ENCODE measurements at places on chromosomes 2 and 18.
A peak's percentile ranks its signal among the peaks of the same experiment; 100 is the strongest.

GRCh38 chr2:234558642-234559041 is 61.8 kb upstream of the ARL4C start:
- no peak for DNase-seq

DNA sequence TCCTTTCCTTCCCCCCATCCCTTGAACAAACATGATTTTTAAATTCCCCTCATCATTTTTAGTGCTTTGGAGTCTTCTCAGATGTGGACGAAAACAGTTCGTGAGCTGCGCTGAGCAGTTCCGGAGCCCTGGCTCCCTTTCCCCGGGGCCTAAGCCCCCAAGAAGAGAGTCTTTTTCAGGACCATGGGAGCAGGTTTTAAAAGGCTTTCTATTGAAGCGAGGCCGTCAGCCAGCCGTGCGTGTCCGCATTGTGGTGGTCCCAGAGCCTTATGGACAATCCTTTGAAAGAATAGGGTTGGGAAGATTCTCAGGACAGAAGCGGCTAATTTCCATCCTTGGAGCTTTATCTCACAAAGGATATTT is 290.7 kb downstream of the SOX11 start:
- DNase-seq, result no peak

DNA sequence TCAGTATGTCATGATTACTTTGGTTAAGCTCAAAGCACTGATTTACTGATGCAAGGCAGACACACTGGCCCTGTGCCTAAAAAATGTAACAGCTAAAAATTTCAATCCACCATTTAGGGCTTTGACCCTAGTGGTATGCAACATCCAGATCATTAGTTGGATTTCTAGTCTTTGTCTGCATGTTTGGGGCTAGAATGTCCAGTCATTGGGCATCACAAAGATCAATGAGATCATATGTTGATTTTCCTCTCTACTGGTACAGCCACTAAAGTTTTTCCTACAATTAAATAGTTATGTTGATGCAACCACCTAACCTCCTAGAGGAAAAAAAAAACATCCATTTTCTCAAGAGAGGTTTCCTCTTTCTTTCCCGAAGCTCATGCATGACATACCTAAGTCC is 53.4 kb upstream of the REV1 start:
- DNase-seq, result no peak

GRCh38 chr18:73283788-73284187 is 416.0 kb upstream of the NETO1 start:
- DNase-seq, result no peak

- DNase-seq, result no peak
Measured at GRCh38 chr2:98929920-98930319, 6.1 kb downstream of the CRACDL start.

DNA sequence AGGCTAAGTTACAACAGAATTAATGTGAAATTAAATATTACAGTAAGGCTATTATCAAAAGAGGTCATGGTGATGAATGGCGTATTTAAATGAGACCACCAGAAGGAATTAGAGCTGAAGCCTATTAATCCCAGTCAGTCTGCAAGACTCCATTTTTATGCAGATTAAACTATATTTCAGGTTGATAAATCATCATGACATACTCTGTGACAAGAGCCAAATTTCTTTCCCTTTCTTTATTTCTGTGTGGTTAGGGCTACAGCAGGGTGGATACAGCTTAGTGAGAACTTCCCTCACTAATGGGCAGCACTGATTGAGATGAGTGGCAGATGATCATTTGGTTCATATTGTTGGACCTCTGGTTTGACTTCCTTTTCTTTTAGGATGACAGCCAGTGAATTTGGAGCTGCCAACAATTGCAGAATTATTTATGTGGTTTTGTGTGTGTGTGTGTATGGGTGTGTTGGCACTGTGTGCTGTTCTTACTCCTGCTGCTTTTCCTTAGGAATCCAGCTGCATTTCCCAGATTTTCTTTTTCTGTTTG is 481.3 kb downstream of the PIK3C3 start:
- DNase-seq, result no peak

- no peak for DNase-seq
Measured at GRCh38 chr2:197113275-197113711, 186.8 kb upstream of the PGAP1 start.

DNA sequence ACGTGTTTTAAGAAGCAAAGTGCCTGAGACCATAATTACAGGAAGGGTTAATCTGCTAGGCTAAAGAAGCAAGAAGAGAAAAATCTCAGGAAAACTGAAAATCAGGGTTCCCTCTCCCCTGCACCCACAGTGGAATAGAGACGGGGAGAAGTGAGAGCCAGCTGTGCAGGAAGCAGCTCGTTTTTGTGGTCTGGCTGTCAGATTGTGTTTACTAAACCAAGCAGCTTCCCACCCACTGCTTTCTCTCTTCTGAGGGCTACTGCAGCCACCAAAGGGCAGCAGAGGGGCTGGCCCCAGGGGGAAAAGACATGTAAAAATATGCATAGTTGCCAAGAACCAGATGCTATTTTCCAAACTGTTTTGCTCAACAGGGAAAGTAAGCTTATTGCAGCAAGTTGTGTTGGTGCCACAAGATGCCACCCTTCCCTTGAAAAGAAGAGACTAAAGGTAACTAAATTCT is 72.6 kb upstream of the THUMPD2 start:
- no peak for DNase-seq

DNA sequence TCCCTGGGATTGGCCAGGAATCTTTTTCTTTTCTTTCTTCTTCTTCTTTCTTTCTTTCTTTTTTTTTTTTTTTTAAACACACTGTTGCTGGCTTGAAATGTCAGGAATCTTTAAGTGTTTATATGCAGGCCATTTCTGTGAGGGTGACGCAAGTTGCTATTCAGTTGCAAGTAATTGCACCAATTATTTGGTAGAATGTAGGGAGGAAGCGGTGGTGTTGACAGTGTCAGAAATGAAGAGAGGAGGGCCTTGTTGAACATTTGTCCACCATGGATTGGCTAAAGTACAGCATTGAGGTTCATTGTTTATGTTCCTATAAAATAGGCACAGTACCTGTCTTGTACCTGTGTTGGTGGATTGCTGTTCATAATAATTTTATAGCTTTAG is 6.5 kb downstream of the RPIA start:
- DNase-seq, result no peak

DNA sequence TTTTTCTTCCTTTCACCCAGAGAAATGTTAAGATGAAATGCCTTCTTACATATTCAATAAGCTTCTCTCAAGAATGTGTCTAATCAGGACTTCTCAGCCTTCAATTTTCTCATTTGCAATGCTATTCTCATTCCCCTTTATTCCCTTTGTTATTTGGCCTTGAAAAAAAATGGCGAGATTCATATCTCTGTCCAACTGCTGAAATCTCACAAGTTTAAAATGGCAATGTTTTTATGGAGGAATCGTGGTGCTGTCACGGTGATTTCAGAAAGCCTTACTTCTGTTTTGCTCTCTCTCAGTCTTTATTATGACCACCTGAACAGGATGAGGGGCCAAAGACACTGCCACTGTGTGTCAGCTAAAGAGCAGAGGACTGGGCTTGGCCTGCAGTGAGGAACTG is 928.5 kb downstream of the DCC start:
- no peak for DNase-seq

- no peak for DNase-seq
Measured at GRCh38 chr2:173326806-173327205, 27.9 kb upstream of the CDCA7 start.

GRCh38 chr2:157501026-157501425 is 57.1 kb upstream of the CYTIP start:
- DNase-seq, result no peak

DNA sequence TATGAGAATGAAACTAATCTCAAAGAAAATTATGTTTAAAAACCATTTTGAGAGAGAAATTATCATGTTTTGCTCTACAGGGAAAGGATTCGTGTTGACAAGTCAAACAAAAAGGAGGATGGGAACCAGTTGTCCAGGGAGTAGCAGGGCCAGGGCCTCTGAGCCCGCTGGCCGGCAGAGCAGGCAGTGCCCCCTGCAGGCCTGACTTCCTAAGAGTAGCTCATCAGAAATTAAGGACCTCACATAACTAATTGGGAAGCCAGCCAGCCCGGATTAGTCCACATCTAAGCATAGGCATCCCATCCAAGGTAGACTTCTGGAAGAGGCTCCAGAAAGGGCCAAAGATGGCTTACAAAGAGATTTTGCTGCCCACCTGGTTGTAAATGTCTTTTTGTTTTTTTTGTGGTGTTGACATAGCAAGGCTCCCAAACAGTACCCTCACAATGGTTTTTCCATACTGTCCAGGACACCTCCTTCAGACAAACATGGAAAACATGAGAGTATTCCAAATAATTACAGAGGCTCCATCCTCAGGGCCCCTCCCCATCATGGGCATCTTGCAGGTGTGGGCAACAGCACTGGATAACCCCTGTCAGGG is 241.2 kb upstream of the TANK start:
- DNase-seq, result peak; percentile 23

DNA sequence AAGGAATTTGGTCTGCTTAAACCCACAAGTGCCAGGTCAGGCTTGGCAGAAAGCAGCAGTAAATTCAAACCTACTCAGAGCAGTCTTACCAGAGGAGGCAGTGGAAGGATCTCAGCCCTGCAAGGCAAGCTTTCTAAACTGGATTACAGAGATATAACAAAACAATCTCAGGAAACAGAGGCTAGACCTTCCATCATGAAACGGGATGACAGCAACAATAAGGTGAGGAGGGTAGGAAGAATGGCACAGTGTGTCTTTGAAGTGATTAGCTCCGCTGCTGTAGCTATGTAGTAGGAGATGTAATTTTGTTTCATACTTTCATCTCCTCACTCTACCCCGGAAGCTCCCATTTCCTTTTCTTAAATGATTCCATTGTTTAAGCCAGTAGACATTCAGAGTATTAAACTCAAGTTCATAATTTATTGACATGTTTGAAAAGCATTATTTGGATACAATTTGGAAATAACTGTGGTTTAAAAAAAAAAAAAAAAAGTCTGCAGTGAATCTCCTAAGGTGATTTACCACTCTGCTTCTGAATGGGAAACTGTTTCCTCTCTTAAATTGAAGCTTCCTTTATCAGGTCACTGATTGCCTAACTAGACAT is 29.4 kb upstream of the DYSF start:
- DNase-seq, result no peak

- DNase-seq, result no peak
Measured at GRCh38 chr2:202555356-202555755, 79.4 kb upstream of the FAM117B start.

GRCh38 chr2:30356071-30356470 is 91.0 kb upstream of the LCLAT1 start:
- DNase-seq, result no peak

DNA sequence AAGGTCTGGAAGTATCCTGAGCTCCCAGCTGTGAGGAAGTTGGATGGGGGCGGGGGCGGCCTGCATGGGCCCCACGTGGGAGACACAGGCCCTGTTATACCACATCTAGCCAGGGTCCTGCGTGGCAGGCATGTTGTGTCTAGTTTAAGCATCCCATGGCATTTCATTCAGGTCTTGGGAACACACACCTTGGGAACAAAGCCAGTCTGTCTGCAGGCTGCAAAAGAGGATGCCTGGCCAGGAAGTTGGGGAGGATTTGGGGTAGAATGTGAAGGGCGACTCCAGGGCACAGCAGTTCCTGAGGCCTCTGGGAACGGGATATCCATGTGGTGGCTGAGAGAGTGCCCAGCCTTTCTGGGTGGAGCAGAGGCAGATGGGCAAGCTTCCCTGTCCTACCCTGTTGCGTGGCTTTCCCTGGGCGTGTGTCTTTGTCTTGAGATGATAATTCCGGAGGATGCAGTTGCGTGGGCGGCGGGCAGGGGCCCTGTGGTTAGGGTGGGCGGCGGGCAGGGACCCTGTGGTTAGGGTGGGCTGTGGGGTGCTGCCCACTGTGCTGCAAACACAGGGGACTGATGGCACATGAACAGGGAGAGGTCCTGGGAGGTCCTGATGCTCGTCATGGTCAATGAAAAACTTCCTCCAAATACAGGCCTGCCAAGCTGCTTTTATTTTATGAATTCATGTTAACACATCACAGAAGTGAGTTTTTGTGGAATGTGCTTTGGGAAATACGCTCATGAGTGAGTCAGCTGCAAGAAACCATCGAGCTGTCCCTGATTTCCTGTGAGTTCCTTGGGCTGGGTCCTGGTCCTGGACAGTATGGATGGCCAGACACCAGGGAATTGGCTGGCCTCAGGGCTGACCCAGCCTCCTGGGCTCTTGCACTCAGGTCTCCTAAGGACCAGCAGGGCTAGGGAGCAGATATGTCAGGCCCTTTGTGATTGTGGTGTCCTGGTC is 90.0 kb upstream of the HS6ST1 start:
- no peak for DNase-seq

- DNase-seq, result no peak
Measured at GRCh38 chr2:147829106-147829505, 15.7 kb upstream of the ACVR2A start.

DNA sequence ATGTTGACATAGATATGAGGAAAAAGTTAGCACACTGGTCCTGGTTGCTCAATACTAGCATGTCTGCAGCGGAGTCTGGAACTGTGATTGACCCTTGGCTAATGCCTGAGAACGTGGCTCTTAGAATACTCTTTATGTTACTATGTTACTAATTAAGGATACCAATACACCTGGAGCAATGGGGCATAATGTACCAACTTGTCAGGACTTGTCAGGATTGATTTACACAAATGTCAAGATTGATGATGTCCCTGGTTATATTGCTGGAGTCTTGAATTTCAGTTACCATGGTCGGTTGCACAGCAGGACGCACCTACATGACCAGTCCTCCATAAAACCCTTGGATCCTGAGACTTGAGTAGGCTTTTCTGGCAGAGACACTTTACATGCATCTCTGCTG is 810.9 kb downstream of the CPS1 start:
- DNase-seq, result no peak

GRCh38 chr2:97993926-97994325 is 1.8 kb downstream of the TMEM131 start:
- DNase-seq, result no peak

DNA sequence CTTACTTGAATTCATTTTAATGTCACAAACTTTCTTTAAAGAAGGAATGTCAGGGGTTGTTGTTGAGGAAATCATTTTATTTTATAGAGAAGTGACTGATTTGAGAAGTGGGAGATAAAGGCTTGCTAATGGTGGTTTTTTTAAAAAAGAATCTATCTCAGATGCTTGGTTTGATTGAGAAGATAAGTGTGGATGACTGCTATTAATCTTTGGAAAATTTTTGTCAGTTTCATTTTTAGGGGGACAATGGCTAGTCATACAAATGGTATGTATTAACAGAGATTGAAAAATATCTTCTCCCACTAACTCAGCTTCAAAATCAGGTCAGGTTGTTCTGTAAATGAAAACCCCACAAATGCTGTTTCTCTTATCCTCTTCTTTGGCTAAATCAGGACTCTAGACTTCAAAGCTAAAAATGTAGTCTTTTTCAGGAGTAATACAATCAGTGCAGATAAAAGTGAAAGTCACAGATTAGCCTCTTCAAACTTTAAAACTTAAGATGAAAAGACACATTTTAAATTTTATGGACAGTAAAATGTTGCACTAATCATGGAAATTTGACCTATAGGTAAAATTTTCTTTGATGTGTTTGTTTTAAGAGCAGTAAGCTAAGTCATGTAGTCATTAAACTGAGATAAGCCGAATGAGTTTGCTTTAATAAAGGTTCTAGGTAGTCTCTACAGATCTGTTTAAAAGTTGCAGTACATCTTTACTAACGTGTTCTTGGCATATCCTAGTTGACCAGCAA is 674.2 kb upstream of the VRK2 start:
- no peak for DNase-seq

- no peak for DNase-seq
Measured at GRCh38 chr2:227655454-227655853, 11.2 kb upstream of the SCYGR5 start.

GRCh38 chr2:181466661-181467576 is 9.7 kb downstream of the ITGA4 start:
- DNase-seq, result peak; percentile 84

- no peak for DNase-seq
Measured at GRCh38 chr2:50743471-50743870, 288.5 kb downstream of the NRXN1 start.

GRCh38 chr2:112876971-112877361 is 34.0 kb upstream of the IL37 start:
- DNase-seq, result no peak
